NCI-H748 treated with DMSO at 0.1 percent for 48 hours (cell line): ENCODE measurements at places on chromosomes 7 and 10.

GRCh38 chr7:525740-526139 lies 6.1 kb upstream of the PDGFA start:
- DNase-seq = no peak

GRCh38 chr7:151008511-151009323 lies 15.6 kb downstream of the ATG9B start:
- DNase-seq = no peak

DNA sequence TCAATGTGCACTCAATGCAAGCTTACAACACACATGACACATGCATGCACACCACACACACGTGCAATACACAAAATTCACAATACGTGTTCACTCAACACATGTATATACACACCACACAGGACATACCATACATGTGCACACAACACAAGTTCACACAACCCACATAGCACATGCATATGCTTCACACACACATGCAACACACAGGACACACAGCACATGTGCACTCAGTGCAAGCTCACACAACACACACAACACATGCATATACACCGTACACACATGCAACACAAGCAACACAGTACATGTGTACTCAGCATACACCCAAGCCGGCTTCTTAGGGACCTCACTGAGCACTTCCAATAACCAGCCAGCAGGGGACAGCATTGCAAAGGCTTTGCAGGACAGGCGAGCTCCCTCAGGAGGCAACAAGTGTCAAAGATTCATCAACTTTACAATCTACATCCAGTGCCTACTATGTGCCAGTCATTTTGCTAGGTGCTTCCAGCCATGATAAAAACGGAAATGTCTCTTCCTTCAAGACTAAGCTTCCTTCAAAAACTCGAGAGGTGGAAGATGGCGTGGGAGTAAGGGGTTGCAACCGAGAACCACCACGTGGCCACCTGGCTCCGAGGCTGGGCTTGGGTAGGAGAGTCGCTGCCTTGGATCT lies 61.1 kb downstream of the JCAD start:
- peak; percentile 29 for DNase-seq

GRCh38 chr10:15370212-15370855 lies 755 bp downstream of the FAM171A1 start:
- no peak for DNase-seq

DNA sequence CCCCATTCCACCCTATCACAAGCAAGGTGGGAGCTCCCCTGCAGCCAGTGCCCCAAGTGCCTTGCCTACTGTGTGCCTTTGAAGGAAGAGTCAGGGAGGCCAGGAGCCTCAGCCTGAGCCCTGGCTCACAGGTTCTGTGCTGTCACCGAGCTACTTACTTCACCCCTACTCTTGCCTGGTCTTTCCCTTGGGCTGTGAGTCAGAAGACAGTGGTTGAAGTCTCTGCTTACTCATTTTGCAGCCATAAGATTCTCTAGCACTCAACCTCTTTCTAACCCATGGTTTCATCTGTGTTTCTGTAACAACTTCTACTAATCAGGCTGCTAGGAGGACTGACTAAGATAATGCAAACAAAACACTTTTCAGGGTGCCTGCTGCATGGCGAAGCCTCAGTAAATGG lies 114.5 kb downstream of the PLCE1 start:
- DNase-seq = no peak

- no peak for DNase-seq
These were observed 77.6 kb downstream of the UBE2H start for GRCh38 chr7:129875160-129875559.
